ENCODE measurements at places on chromosomes 1 and 21.

DNA sequence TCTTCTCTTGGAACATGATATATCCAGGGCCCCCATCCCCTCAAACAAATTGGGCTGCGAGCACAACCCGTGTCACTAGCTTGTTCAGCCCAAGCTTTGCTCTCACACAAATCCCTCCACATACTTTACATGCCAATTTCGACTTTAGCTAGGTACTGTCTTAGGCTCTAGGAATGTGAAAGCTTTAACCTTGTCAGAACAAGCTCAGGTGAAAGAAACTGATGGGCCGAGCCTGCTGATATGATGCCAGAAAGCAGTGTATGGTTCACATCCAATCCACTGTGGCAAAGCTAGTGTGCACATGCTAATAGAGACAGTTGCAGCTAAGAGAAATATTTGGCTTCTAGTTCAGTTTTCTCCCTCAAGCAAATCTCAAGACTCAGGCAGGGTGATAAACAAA, 79.5 kb downstream of the TNFSF18 start:
- DNase-seq = no peak

- no peak for DNase-seq
Measured at GRCh38 chr1:3779912-3780416, 7.4 kb downstream of the SMIM1 start.

- no peak for DNase-seq
Measured at GRCh38 chr1:145758116-145758515, 38.8 kb downstream of the CD160 start.

DNA sequence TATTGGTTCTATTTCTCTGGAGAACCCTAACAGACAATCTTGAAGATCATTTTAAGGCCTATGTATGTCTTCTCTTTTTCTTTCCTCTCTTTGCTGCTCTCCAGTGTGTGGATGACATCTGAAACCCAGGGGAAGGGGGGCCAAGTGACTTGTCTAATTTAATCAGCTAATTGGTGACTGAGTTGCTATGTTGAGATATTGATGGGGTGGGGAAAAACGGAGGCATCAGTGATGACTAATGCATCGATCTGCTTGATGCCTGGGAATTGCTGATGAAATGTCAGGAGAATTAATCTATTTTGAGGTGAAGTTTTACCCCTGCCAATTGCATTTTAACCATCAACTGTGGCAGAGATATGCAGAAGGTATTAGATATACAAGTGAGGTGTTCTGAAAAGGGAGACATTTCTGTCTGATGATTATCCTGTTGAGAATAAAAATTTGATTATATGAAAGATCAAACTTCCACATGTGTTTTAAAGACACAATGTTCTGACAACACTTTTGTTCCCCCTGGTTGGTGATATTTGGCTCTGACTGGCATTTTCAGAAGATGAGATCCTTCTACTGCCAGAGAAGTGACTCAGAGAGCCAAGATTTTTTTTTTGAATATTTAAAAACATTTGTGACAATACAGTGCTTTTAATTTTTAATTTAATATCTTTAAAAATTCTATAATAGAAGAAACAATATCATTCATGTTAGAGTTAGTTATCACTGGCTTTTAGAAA, 18.7 kb upstream of the PTGFR start:
- no peak for DNase-seq

GRCh38 chr1:3652548-3653285, 401 bp downstream of the TP73 start:
- DNase-seq = no peak

- no peak for DNase-seq
Measured at GRCh38 chr1:20115479-20115878, 3.9 kb downstream of the PLA2G2D start.
